Stimulated activated CD8-positive, alpha-beta memory T cell treated with anti-CD3 and anti-CD28 coated beads, Interleukin-2, amount 100 ng/mL, for 48 hours (primary cell): ENCODE measurements at places on chromosomes 6 and 20.

DNA sequence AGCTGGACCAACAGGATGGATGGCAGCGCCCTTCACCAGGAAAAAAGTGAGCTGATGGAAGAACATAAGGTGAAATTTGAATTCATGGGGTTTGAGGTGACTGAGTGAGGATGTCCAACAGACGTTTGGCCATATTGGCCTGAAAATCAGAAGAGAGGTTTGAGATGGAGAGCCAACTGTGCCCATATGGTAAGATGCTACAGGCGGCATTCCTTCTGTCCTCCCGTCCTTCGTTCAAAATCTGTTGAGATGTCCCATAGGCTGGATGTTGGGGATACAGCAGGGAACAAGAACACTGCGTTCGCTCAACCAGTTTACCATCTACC lies 468 bp upstream of the CMTR1 start:
- DNase-seq = no peak

- no peak for DNase-seq
Measured at GRCh38 chr6:118469468-118469867, 78.6 kb upstream of the PLN start.

GRCh38 chr6:61606500-61606899 lies 679.5 kb downstream of the KHDRBS2 start:
- DNase-seq = no peak

DNA sequence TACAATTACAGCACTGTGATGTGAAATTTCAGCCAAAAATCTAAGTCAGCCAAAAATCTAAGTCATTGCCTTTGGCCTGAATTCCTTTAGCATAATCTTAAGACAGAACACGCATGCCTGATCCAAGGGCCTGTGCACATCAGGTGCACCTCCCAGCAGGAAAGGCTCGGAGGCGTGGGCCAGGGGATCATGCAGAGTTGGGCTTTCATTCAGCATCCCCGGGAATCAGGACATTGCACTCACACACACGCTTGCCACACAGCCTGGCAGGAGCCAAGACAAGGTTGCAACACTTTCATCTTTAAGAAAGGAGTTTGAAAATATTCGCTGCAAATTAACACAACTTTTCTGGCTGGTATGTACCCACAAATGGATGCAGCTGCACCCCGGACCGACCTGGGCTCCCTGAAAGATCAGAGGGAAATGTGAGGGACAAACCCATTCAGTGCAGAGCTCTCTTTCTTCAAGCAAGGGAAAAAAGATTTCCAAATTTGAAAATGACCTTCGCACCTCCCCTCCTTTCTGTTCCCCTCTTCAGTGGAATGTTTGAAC lies 48.8 kb downstream of the ERMARD start:
- no peak for DNase-seq

- no peak for DNase-seq
Measured at GRCh38 chr6:3708540-3708939, 43.0 kb downstream of the PXDC1 start.

GRCh38 chr6:7137335-7138045 lies 29.7 kb downstream of the RREB1 start:
- DNase-seq = peak; percentile 49

GRCh38 chr6:101747160-101747559 lies 353.7 kb downstream of the GRIK2 start:
- no peak for DNase-seq

DNA sequence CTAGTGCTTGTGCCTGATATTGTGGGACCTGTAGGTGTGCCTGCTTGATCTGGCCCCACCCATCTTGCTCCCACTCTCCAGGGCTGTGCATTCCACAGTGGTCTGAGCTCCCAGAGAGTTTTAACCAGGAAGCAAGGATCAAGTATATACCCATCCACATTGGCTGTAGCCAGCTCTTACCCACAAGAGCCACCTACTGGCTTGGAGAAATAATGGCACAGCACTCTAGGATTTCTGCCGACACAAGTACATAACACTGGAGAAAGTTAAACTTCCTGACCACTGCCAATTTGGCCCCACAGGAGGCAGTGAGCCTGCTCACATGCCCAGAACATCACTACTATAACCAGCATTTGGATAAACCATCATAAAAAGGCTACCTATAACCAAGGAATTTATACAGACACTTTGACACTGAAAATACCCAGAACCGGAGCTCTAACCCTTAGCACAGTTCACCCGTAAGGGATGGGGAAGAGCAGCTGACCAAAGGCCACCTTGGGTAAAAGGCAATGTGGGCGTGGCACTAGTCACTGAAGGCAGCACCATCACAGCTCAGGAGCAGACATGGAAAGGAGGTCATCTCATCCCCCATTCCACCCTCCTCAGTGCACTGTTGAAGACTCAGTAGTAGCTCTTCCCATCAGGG lies 440.4 kb downstream of the BTBD3 start:
- no peak for DNase-seq

- no peak for DNase-seq
Measured at GRCh38 chr20:61521687-61522420, 269.8 kb downstream of the CDH4 start.

- no peak for DNase-seq
Measured at GRCh38 chr6:100103931-100104330, 109.9 kb upstream of the MCHR2 start.

DNA sequence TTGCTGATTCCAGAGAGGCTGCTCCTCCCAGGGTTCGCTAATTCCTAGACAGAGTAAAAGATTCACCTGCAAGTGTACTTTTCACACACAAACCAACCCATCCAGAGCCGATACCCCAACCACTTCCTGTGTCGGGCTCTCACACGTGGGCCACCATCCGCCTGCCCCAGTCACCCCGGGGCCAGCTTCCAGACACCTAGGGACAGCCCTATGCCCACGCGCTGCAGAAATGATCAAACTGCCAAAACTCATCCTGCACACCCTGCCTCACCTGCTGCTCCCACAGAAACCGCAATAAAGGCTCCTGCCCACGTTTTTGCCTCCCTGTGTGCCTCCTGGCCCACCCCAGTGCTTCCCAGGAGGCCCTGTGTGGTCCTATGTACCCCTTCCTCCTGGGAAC lies 59.5 kb downstream of the PSMG4 start:
- peak; percentile 21 for DNase-seq

DNA sequence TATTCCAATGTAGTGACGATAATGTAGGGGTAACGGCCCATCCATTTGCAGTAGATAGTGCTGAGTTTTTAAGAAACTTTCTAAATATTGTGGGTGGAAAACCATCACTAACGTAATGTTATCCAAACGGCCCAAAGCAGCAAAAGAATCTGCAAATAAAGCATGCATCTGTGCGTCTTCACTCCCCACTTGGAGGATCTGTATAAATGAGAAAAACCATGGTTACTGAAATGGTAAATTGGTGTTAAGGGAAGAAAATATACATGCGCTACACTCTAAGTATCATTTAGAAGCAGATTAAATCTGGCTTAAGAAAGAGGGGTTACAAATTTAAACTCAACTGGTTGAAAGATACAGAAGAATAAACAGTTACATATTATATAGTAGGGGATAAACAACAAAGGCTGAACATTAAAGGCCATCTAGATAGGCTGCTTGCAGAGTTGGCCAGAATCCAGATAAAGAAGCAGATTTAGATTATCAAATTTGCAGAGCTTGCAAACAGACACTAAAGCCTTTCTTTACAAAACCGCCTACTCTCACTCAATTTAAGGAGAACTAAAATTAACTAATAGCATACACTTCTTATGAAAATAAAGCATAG lies 93.3 kb downstream of the SESN1 start:
- DNase-seq = no peak

- no peak for DNase-seq
Measured at GRCh38 chr6:55379471-55379870, 52.2 kb downstream of the GFRAL start.

GRCh38 chr6:137342607-137343190 lies 123.5 kb upstream of the IFNGR1 start:
- no peak for DNase-seq

DNA sequence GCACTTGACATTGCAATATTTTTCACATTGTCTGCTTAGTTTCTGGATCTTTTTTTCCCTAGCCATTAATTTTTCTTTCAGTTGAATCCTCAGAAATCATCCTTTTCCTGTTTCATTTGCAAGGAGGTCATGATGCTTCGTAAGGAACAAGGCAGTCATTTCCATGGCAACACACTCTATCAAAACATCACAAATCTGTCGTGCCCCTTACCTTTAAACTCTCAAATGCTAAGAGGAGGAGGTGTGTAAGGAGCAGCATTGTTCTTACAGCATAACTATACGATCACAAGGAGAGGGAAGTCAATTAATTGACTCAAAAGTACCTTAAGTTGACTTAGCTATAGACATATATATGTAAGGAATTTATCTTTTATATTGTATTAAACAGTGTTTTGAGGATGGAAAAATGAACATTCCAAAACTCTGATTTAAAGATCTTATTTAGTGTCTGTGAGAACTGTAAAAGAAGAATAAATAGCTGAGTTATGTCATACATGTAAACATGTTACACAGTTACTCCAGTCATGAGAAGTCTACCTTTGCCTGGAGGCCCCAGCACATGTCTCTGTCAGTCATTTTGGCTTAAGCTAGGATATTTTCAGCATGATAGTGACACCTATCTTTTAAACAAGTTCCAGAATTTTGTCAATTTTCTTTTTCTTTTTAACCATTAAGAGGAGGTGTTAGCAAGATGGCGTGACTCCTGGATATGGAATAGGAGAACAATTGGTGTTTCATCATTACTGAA lies 41.6 kb downstream of the CDKAL1 start:
- DNase-seq = no peak

- no peak for DNase-seq
Measured at GRCh38 chr6:126067073-126067472, 80.7 kb downstream of the TRMT11 start.

DNA sequence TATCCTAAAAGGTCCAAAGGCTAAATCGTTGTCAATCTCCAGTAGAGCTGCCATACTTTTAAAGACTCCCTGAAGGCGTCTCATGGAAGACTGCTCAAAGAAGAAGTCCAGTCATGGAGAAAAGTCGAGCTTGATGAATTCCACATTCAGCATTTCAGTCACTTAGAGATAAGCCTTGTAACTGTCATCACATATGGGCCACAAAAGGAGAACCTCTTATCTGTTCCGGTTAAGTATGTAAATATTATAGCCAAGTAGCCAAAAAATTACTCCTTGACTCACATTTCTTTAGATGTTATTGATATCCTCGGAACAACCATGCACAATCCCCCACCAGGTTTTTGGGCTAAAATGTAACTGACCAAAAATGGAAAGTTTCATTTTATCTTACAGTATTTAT lies 9.8 kb upstream of the CNKSR3 start:
- DNase-seq = no peak

- no peak for DNase-seq
Measured at GRCh38 chr6:113172531-113172966, 684.6 kb upstream of the MARCKS start.

DNA sequence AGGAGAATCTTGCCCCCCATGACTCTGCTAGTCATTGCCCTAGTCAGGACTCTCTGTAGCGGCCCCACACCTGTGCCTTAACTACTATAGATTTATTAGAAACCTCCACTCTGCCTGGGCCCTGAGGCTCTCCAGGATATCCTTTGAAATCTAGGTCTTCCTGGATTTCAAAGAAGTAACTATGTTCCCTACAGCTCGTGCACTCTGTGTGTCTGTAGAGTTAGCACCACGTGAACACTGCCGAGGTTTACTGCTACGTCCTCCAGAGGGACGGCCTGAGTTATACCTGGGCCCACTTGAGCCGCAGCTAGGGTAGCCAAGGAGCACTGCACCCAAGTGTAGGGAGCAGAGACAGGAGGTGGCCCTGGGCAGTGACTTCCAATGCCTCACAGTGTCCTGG lies 19.8 kb downstream of the GLP1R start:
- no peak for DNase-seq

GRCh38 chr6:107396211-107396610 lies 63.2 kb downstream of the PDSS2 start:
- no peak for DNase-seq

- no peak for DNase-seq
Measured at GRCh38 chr6:125987026-125987617, 782 bp downstream of the TRMT11 start.

GRCh38 chr6:139863346-139863745 lies 488.9 kb upstream of the CITED2 start:
- no peak for DNase-seq

DNA sequence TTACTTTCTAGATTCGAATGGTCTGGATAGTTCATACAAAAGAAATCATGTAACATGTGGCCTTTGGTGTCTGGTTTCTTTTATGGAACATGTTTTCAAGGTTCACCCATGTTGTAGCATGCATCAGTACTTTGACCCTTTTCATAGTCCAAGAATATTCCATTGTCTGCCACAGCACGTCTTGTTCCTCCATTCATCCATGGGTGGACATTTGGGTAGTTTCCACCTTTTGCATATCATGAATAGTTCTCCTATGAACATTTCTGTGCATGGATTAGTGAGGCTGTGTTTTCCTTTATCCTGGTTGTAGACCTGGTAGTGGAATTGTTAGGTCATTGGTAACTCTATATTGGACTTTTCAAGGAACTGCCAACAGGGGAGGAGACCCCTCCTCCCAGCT lies 31.7 kb downstream of the GSTA3 start:
- DNase-seq = no peak

- DNase-seq = no peak
Measured at GRCh38 chr6:163721922-163722692, 307.6 kb downstream of the QKI start.

GRCh38 chr20:433300-433975 lies 25.3 kb downstream of the RBCK1 start:
- peak; percentile 59 for DNase-seq

GRCh38 chr6:90003069-90003795 lies 109.0 kb downstream of the GJA10 start:
- no peak for DNase-seq

- DNase-seq = no peak
Measured at GRCh38 chr6:106110164-106110826, 24.2 kb downstream of the PRDM1 start.

DNA sequence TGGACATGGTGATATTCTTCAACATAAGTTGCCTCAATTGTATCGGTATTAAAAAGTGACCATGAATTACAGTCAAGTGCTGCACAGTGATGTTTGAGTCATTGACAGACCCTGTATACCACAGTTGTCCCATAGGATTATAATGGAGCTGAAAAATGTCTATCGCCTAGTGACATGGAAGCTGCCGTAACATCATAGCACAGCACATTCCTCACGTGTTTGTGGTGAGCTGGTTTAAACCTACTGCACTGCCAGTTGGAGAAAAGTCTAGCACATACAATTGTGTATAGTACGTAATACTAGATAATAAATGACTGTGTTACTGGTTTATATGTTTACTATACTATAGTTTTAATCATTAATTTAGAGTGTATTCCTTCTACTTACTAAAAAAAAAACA lies 150.2 kb downstream of the CDH26 start:
- no peak for DNase-seq

- no peak for DNase-seq
Measured at GRCh38 chr20:48616481-48616880, 211.3 kb downstream of the PREX1 start.

DNA sequence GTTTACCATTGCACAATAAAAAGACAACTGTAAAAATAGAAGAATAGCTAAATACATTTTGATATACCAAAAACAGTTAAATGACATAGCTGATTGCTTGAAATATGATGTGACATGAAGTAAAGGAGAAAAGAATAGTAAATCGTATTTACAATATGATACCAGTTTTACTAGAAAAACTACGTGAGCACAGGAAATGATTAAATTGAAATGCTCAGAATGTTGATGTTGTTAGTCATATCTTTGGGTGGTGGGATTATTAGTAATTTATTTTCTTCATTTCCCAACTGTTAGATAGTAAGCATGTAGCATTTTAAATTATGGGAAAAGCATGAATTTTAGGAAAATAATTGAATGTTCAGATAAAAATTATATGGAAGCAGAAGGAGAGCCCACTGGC lies 268.3 kb upstream of the TAB2 start:
- no peak for DNase-seq
